ENCODE measurements at places on chromosomes 5 and 9. TPM values are rescaled to one million over a fixed set of nuclear protein-coding genes. Genes with fewer than 3 reads are reported as not detected.

GRCh38 chr5:72540759-72541438 is 33.7 kb upstream of the ZNF366 start:
- no peak for DNase-seq
- no peaks in the 10 kb centered on the region for H3K4me1 ChIP-seq
- H3K36me3 ChIP-seq: no peaks in the 10 kb centered on the region
- H3K27me3 ChIP-seq: no peaks in the 10 kb centered on the region
- H3K4me3 ChIP-seq: no peak overlapping the region

GRCh38 chr5:116409591-116410296 is 164.9 kb downstream of the SEMA6A start:
- H3K4me3 ChIP-seq: no peak overlapping the region
- no peaks in the 10 kb centered on the region for H3K4me1 ChIP-seq
- H3K27me3 ChIP-seq: no peaks in the 10 kb centered on the region
- no peak for DNase-seq
- peaks cover 1% of the 10 kb centered on the region for H3K36me3 ChIP-seq

The ADAMTS13 gene
- total RNA-seq: 3.3 TPM

DNA sequence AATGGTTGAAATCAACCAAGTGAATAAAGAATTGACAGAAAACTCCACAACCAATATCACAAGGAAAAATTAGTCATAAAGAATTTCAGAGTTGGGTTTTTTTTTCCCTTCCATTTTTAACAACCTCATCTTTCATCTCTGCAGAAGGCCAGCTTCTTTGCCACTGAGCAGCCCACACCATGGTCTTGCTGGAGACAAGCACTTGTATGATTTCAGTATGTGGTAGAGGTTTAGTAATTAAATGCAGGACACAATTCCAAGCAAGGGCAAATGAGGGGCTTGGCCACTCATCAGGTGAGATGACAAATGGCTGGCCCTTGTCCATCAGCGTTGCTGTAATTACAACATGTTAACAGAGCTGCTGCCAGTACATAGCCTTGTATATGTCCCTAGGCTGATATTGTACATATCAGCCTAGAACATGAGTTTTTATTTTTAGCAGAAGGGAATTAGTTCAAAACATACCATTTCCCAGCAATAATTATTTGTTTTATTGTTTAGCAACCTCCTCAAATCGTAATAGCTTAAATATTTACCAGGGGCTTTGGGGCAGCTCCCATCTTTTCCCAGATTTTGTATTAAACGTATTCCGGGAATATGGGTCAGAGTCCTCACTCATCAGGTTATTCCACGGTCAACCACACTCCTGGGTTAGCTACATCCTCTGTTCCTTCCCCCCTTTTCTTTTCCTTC is 5.0 kb upstream of the C9 start:
- H3K27me3 ChIP-seq: no peaks in the 10 kb centered on the region
- no peaks in the 10 kb centered on the region for H3K36me3 ChIP-seq
- no peak overlapping the region for H3K4me3 ChIP-seq
- no peak overlapping the region for H3K27ac ChIP-seq

DNA sequence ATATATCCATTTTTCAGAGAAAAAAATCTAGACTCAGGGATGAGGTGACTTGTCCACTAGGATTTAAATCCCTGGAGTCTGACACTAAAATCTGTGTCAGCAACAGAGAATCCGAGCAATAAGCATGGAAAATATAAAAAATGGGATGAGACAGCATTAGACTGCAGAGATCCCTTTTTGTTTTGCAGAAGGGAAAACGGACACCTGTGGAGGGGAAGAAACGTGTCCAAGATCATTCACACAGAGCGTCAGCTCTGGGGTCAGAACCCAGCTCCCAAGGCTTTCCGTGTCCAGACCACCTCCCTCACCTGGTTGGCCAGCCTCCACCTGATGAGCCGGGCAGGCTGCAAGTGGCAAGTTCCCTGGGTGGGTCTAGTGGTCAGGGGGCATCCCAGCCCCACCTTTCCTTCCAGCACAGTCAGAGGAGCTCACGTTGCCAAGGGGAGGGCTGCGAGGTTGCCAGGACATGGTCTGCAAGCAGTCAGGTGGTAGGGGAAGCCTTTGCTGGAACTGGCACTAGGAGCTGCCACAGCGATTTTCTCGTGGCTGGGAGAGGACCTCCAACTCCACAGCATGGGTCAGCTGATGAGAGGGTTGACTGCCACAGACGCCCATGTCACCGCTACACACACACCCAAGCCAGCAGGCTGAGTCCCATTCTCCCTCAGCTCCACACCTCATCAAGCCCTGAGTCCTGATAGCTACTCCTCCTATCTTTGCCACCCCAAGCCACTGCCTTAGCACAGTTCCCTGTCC is 65.9 kb upstream of the CPLX2 start:
- no peak overlapping the region for H3K4me3 ChIP-seq
- no peaks in the 10 kb centered on the region for H3K27me3 ChIP-seq
- no peaks in the 10 kb centered on the region for H3K36me3 ChIP-seq
- no peaks in the 10 kb centered on the region for H3K4me1 ChIP-seq
- no peak overlapping the region for H3K27ac ChIP-seq

DNA sequence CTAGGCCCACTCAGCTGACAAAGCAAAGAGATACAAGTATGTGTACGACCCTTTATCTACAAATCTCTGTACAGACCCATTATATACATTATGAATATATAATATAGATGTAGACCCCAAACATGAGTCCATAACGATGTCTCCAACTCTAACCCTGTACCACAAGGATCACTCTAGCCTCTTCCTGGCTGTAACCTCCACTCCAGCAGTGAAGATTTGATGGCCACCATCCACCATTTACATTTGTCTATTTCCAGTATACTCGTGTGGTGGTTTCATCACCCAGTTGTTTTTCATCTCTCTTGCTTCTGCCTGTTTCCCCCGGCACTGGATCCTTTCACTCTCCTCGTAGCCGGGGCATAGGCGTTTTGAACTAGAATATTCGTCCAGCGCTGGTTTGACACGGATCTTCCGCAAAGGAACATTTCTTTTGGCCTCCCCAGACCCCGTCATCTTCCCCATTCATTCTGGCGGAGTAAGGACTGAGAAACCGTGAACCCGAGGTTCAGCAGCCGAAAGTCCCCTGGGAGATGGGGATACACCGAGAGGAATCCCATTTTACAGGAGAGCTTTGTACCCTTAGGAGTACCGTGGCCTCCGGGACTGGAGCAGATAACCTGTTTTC is 828 bp upstream of the TRIO start:
- H3K36me3 ChIP-seq: no peaks in the 10 kb centered on the region
- H3K4me3 ChIP-seq: peak overlapping the region; percentile 83
- H3K27ac ChIP-seq: peak overlapping the region; percentile 93
- no peak for DNase-seq
- peaks cover 30% of the 10 kb centered on the region for H3K4me1 ChIP-seq

DNA sequence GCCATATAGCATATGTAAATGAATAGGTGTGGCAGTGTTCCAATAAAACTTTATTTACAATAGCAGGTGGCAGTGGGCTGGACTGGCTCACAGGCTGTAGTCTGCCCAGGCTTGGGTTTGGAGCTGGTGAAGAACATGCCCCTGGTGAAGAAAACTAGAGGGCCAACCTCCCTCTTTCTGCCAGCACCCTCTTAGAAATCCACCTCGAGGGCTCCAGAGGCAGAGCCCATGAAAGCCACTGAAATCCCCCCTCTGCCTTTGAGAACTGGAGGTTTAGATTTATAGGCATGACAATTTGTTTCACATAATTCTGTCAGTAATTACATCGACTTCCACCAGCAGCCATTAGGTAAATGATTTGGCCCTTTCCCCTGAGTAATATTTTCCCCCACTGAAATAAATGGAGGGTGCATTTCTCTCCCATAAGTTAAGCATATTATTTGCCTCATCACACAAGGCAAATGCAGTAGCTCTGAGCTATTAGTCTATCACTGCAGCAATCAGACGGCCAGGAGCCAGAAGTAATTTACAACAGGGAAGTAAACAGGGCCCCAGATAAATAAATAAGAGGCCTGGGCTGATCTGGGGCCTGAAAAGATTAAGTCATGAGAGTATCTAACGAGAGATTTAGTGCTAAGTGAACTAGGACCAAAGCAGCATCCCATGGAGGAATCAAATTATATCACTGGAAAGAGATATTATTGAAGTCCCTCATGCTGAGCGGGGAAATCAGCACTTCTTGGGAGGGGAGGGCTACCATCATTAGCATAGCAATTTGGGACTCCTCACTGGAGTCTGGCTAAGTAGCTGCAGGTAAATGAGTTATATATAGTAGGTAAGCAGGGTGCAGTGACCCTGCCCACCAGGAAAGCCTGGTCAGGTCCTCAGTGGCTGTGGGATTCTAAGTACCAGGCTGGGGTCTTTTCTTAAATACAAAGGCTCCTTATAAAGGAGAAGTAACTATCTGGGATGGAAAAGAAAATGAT is 123.9 kb downstream of the SLIT3 start:
- no peaks in the 10 kb centered on the region for H3K36me3 ChIP-seq
- H3K27me3 ChIP-seq: no peaks in the 10 kb centered on the region
- no peaks in the 10 kb centered on the region for H3K4me1 ChIP-seq
- no peak for DNase-seq
- H3K27ac ChIP-seq: no peak overlapping the region

GRCh38 chr9:126451316-126451885 is 124.8 kb downstream of the MVB12B start:
- H3K4me3 ChIP-seq: no peak overlapping the region
- DNase-seq: no peak

The SH3PXD2B gene
- not detected for total RNA-seq

The IRX1 gene
- not detected for total RNA-seq

GRCh38 chr9:35611230-35611797 is 6.3 kb downstream of the TESK1 start:
- H3K36me3 ChIP-seq: peaks cover 84% of the 10 kb centered on the region
- H3K27me3 ChIP-seq: no peaks in the 10 kb centered on the region
- peak; percentile 72 for DNase-seq
- H3K4me1 ChIP-seq: peaks cover 59% of the 10 kb centered on the region

The NINJ1 gene
- total RNA-seq: 7.6 TPM

The NR5A1 gene
- total RNA-seq: not detected

DNA sequence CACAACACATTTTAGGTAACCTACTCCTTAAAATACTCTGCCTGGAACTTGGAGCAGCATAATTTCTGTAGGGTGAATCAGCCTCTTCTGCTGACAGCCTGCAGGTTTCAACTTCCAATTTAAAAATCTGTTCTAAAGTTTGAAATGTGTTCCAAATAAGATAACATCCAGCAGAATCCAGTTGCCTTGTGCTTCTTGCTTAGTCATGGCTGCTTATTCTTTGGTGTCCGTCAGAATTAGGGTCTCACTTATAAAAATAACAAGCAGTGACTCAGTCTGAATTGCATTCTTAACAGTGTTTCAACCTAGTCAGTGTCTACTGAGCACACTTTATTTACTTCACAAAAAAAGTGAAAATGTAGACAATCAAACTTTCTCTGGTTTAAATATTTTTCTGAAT is 3.7 kb downstream of the CDH6 start:
- no peaks in the 10 kb centered on the region for H3K36me3 ChIP-seq
- H3K27me3 ChIP-seq: peaks cover 26% of the 10 kb centered on the region
- H3K27ac ChIP-seq: no peak overlapping the region
- no peak overlapping the region for H3K4me3 ChIP-seq
- DNase-seq: no peak
- H3K4me1 ChIP-seq: no peaks in the 10 kb centered on the region

The CAAP1 gene
- 15.7 TPM for total RNA-seq

DNA sequence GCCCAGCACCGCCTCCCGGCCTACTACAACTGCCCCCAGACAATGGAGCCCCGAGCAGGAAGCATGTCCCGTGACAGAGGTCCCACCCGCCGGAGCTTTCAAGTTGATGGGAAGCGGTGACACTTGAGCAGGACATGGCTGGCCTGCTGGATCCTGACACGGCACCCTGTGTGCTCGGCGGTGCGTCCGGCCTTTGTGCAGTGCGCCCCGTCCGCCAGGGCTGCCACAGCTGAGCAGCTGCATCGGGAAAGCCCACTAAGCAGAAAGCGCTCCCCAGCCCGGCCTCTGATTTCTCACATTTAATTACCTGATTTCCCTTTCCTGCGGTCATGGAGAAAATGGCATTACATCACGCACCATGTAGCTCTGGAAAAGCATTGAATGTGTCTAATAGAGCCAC is 611.9 kb downstream of the IRX1 start:
- no peak overlapping the region for H3K27ac ChIP-seq
- no peak overlapping the region for H3K4me3 ChIP-seq
- H3K27me3 ChIP-seq: no peaks in the 10 kb centered on the region
- H3K36me3 ChIP-seq: no peaks in the 10 kb centered on the region
- no peak for DNase-seq

DNA sequence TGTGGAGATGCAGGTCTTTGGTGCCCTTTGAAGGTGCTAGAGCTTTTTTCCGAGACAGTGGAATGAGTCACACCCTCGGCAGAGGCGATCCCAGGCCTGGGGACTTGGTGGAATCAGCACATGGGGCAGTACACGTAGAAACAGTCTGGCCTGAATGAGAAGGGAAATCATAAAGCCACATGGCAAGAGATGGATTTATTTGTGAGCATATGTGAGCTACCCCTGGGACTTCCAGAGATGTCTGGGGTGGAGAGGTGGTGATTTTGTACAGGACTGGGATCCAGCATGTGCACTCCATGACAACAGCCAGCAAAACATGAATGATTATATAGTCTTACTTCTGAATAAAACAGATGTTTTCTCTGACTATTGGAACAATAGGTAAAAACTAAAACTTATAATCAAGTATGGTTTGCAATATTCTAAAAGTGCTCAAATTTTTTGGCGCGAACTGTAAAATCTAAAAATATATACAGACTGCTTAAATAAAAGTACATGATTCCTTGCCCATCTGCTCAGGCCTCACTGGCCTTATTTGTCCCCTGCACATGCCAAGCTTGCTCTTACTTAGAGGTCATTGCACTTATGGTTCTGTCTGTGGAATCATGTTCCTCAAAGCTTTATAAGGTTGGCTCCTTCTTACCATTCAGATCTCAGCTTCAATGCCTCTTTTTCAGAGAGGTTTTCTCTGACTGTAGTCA is 54.7 kb upstream of the SMARCA2 start:
- H3K36me3 ChIP-seq: no peaks in the 10 kb centered on the region
- no peak for DNase-seq
- no peaks in the 10 kb centered on the region for H3K4me1 ChIP-seq
- H3K27ac ChIP-seq: no peak overlapping the region
- H3K27me3 ChIP-seq: no peaks in the 10 kb centered on the region

DNA sequence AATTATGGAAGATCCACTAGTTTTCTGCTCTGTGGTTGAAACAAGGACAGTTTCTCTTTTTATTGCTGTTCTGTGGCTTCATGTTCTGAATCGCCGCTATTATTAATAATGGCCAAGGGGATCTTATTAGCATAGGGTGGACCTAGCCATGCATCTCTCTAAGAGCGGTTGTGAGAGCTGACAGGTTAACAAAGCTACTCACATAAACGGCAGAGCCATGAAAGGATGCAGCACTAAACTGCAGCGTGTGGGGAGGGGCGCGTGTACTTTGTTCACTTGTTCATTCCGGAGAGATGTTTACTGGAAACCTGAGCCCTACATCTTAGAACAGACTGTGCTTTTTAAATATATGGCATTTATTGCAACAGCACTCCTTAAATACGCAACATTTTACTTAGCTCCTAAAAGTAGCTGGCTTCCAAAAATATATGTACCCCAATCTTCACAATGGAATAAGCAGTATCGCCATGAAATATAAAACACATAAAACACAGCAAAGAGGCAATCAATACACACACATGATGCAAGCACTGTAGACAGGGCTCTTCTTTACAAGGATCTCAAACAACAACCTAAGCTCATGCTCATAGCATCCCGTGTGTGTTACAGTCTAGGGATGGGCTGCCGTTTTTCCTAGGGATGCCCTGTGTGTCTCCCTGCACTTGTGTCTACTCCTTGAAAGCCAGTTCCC is 424.6 kb downstream of the MED10 start:
- H3K27ac ChIP-seq: no peak overlapping the region
- DNase-seq: no peak
- no peaks in the 10 kb centered on the region for H3K4me1 ChIP-seq

All from B cell (primary cell).